Regular cardiac myocyte (primary cell): ENCODE measurements at places on chromosomes 11 and 22. TPM values are rescaled to one million over a fixed set of nuclear protein-coding genes. Genes with fewer than 3 reads are reported as not detected.

The MAPK11 gene
- 3.9 and 4.6 TPM in 2 replicates for total RNA-seq

The PATE4 gene
- not detected in 2 replicates for total RNA-seq

The DEUP1 gene
- total RNA-seq, result not detected in 2 replicates

The OR8I2 gene
- not detected in 2 replicates for total RNA-seq

The SCGB1D2 gene
- not detected in 2 replicates for total RNA-seq

The POTEH gene
- total RNA-seq, result not detected in 2 replicates

The PARVG gene
- total RNA-seq, result under 0.01 TPM in 2 replicates

The GAL3ST1 gene
- 0.28 TPM in 1 of 2 replicates, not detected in the other for total RNA-seq

The TMEM121B gene
- total RNA-seq, result under 0.01 TPM in 2 replicates

The KCNK7 gene
- total RNA-seq, result under 0.01 TPM in 1 of 2 replicates, not detected in the other

The KRTAP5-10 gene
- not detected in 2 replicates for total RNA-seq

The ATF4 gene
- total RNA-seq, result 150 and 205 TPM in 2 replicates

The MRPL40 gene
- total RNA-seq, result 30.4 and 42.6 TPM in 2 replicates

The TUB gene
- 4.8 and 12.7 TPM in 2 replicates for total RNA-seq

The ANO9 gene
- not detected in 2 replicates for total RNA-seq

The DRICH1 gene
- 0.19 TPM in 1 of 2 replicates, not detected in the other for total RNA-seq
